ENCODE measurements at places on chromosomes 6 and 20.

GRCh38 chr6:168216751-168217191 is 102.8 kb downstream of the DACT2 start:
- no peak for DNase-seq

- no peak for DNase-seq
These were observed 140.0 kb downstream of the AKAP7 start for GRCh38 chr6:131275273-131275672.

DNA sequence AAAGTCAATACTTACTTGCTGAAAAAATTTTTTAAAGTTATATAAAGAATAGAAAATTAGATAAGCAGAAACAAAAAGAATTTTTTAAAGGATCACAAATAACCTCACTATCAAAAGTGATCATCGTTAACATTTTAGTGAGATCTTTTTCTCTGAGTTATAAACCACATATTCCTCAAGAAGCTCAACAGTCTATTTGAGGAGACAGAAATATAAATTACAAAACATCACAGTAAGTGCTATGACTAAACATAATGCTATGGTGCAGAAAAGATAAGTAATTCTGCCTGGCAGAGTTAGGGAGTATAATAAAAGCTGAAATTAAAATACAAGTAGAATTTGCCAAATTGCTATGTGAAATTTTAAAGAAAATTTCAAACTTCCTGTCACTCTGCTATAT is 226.7 kb downstream of the LMBRD1 start:
- no peak for DNase-seq

DNA sequence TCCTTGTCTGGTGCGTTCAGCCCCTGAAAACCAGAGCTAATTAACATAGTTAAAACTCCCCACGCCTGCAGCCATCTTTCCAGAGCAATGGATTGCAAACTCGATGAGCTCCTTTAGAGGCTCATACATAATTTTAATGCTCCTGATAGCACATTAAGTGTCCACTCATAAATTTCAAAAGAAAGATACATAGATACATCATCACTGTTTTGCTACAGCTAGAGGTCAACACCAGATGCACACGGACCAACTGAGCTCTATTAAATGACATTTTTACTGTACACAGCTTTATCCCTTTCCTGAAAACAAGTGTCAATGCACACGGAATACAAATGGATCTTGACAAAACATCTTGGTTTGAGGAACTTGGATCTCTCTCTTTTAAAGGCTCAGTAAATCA is 91.3 kb upstream of the HDAC2 start:
- no peak for DNase-seq

Data from activated CD4-positive, alpha-beta T cell treated with anti-CD3 and anti-CD28 coated beads, Interleukin-2, Interleukin-4, amounts not matched to agents 100 ng/mL and 50 ng/mL, durations not matched to agents 16 hours and 8 hours (primary cell).